ENCODE measurements at places on chromosomes 6 and 20. TPM values are rescaled to one million over a fixed set of nuclear protein-coding genes. Genes with fewer than 3 reads are reported as not detected.

The RIPPLY2 gene
- total RNA-seq = 0.41 TPM

The SERAC1 gene
- 3.2 TPM for total RNA-seq

The BTN1A1 gene
- not detected for total RNA-seq

The ELOVL5 gene
- total RNA-seq = 67.7 TPM

The OSER1 gene
- total RNA-seq = 58.2 TPM

The CLDN20 gene
- total RNA-seq = not detected

The EDEM2 gene
- total RNA-seq = 47.4 TPM

The XRN2 gene
- total RNA-seq = 111 TPM

The CFAP61 gene
- total RNA-seq = 0.37 TPM

The OPRM1 gene
- not detected for total RNA-seq

The VGLL2 gene
- total RNA-seq = not detected

The DDX39B gene
- total RNA-seq = 407 TPM

The DEFB124 gene
- total RNA-seq = not detected

The PNRC1 gene
- total RNA-seq = 17.9 TPM

The HAO1 gene
- total RNA-seq = not detected

The CALHM6 gene
- total RNA-seq = 0.45 TPM

The FOXA2 gene
- total RNA-seq = 14.3 TPM

The GINM1 gene
- total RNA-seq = 26.7 TPM

The TAGAP gene
- total RNA-seq = not detected

The GATA5 gene
- total RNA-seq = 1.1 TPM

The CLPSL2 gene
- 0.60 TPM for total RNA-seq

The AGER gene
- total RNA-seq = 2.3 TPM

The SPATS1 gene
- total RNA-seq = not detected

The RPN2 gene
- 268 TPM for total RNA-seq

The RNF182 gene
- 3.8 TPM for total RNA-seq

The WFDC10B gene
- total RNA-seq = not detected

The CRISP3 gene
- not detected for total RNA-seq

The MYH7B gene
- not detected for total RNA-seq

The FBXO30 gene
- 6.3 TPM for total RNA-seq

The HSPA1L gene
- total RNA-seq = 1.00 TPM

The TRAPPC3L gene
- total RNA-seq = not detected

The DZANK1 gene
- 2.8 TPM for total RNA-seq

The BPHL gene
- total RNA-seq = 16.3 TPM

Data from A549 treated with DMSO at 1 μM for 4 hours (cell line).